GM23338 (cell line): ENCODE measurements at places on chromosomes 7 and 10. TPM values are rescaled to one million over a fixed set of nuclear protein-coding genes. Genes with fewer than 3 reads are reported as not detected.

DNA sequence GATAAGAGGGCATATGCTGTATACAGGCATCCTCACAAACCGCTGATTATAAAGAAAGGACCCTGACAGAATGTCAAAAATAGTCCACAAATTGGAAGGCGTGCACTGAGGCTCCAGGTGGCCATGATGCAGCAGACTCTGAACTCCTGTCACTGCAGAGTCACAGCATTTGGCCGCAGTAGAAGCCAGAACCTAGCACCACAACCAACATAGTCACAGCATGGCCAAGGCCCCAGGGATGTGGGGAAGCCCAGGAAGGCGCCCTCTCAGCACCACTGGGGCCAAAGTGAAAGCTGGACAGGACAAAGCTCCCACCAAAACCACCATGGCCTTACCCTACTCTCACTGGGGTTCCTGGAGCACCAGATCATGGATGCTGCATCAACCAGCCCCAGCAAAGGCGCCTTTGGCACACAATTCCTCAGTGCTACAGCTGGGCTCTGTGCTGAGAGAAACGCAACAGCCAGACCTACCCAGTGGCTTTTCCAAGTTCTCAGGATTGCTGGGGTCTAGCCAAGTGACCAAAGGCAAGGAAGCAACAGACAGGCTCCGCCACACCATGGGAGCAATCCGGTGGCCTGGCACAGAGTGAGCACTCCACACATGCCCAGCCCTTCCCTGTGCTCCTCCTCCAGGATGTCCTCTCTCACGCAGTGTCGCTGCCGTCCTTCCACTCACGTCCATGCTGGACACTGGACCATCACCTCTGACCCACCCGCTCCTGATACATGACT, 60.2 kb downstream of the STK17A start:
- DNase-seq: no peak
- H3K27me3 ChIP-seq: no peaks in the 10 kb centered on the region
- no peak overlapping the region for H3K4me3 ChIP-seq
- H3K36me3 ChIP-seq: peaks cover 14% of the 10 kb centered on the region

- no peaks in the 10 kb centered on the region for H3K27me3 ChIP-seq
- H3K36me3 ChIP-seq: peaks cover 35% of the 10 kb centered on the region
- no peak overlapping the region for H3K4me3 ChIP-seq
- H3K27ac ChIP-seq: no peak overlapping the region
- DNase-seq: no peak
- H3K4me1 ChIP-seq: no peaks in the 10 kb centered on the region
Observed at GRCh38 chr7:155309021-155309338, 11.3 kb downstream of the INSIG1 start.

GRCh38 chr10:98855403-98856189, 380.1 kb downstream of the HPSE2 start:
- H3K36me3 ChIP-seq: no peaks in the 10 kb centered on the region
- H3K4me3 ChIP-seq: no peak overlapping the region
- H3K27ac ChIP-seq: no peak overlapping the region
- no peaks in the 10 kb centered on the region for H3K27me3 ChIP-seq

DNA sequence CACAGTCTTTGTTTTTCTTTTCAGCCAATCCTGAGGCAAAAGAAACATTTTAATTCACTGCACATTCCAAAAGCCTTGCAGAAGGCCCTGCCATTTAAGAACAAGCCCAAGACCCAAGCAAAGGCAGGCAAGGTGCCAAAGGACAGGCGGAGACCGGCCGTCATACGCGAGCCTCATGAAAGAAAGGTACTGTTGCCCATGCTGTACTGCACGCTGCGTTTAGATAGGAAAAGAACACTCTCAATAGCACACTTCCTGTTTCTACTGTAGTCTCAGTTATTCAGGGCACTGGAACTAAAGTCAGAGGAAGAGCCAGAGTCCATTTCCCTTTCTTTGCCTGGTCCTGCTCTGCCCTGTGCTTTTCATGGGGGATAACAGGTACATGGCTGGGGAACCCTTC, 47.6 kb downstream of the BMS1 start:
- H3K4me3 ChIP-seq: no peak overlapping the region
- H3K27me3 ChIP-seq: no peaks in the 10 kb centered on the region
- H3K36me3 ChIP-seq: no peaks in the 10 kb centered on the region
- H3K4me1 ChIP-seq: peaks cover 32% of the 10 kb centered on the region
- no peak overlapping the region for H3K27ac ChIP-seq
- no peak for DNase-seq

- no peaks in the 10 kb centered on the region for H3K27me3 ChIP-seq
- DNase-seq: no peak
- H3K4me1 ChIP-seq: no peaks in the 10 kb centered on the region
- no peak overlapping the region for H3K27ac ChIP-seq
- no peaks in the 10 kb centered on the region for H3K36me3 ChIP-seq
Observed at GRCh38 chr10:86044029-86044428, 322.6 kb downstream of the GRID1 start.

DNA sequence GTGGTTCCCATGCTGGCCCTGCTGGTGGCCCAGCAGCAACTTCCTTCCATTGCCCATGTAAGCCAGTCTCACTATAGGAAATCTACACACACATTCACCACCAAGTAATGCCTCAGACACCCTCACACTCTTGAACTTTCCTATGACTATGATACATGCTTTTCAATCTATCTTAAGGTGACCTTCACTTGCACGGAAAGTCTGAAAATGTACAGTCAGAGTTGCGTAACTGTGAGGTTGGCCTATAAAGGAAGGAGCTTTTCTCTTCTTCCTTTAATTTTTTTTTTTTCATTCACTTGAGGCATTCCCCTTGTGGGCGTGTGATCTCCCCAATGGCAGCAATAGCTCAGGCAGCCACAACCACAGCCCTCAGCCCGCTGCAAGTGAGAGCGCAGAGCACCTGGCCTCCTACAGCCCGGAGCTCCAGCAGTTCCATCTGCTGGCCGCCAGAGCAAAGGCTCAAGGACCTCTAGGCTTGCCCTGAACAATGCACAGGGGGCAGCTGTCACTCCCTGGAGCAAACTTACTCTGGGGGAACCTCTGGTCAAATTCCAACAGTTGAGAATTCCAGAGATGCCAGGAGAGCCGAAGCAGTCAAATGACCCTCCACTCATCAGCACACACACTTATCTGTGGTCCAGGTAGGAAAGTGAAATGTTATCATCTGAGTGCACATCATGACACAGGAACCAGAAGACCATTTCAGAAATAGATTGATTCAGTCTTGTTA, 123.1 kb upstream of the ADO start:
- H3K27me3 ChIP-seq: no peaks in the 10 kb centered on the region
- no peak overlapping the region for H3K27ac ChIP-seq
- no peaks in the 10 kb centered on the region for H3K36me3 ChIP-seq
- peak; percentile 45 for DNase-seq

DNA sequence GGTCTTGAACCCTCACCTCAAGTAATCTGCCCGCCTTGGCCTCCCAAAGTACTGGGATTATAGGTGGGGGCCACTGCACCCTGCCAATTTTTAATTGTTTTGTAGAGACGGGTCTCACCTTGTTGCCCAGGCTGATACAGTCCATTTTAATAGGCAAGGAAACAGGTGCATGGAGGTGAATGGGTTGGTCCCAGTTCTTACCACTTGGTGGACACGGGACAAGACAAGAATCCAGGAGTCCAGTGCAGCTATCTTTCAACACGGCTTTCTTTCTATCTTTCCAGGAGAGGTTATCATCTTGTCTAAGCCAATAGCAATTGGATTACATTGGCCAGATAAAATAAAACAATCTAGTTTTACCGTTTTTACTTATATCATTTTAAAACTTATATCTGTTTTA, 23.8 kb downstream of the TCF7L2 start:
- H3K27ac ChIP-seq: no peak overlapping the region
- peaks cover 52% of the 10 kb centered on the region for H3K4me1 ChIP-seq
- no peak overlapping the region for H3K4me3 ChIP-seq
- DNase-seq: no peak
- peaks cover 27% of the 10 kb centered on the region for H3K36me3 ChIP-seq
- no peaks in the 10 kb centered on the region for H3K27me3 ChIP-seq

GRCh38 chr10:102628451-102628911, 15.8 kb upstream of the TRIM8 start:
- H3K27me3 ChIP-seq: no peaks in the 10 kb centered on the region
- peak overlapping the region; percentile 97 for H3K27ac ChIP-seq
- no peak for DNase-seq
- peaks cover 58% of the 10 kb centered on the region for H3K4me1 ChIP-seq
- no peaks in the 10 kb centered on the region for H3K36me3 ChIP-seq

DNA sequence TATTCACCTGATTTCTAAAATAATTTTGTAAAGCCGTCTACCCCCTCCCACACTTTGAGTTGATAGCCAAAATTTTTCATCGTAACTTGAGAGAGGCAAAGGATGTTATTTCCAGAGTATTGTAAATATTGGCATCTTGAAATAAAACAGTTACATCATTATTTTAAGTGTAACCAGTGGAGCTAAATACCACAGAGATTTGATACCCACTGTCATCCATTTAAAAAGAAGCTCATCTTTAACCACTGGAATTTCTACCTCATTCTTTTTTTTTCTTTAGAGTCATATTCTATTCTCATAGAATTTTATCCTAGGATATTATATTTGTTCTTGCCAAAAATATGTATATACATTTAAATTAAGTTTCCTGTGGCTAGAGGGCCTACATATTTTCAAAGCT, 48.6 kb downstream of the CAMK1D start:
- no peaks in the 10 kb centered on the region for H3K4me1 ChIP-seq
- DNase-seq: no peak
- H3K27ac ChIP-seq: no peak overlapping the region
- no peaks in the 10 kb centered on the region for H3K36me3 ChIP-seq
- H3K27me3 ChIP-seq: no peaks in the 10 kb centered on the region
- no peak overlapping the region for H3K4me3 ChIP-seq

- H3K27ac ChIP-seq: no peak overlapping the region
- H3K27me3 ChIP-seq: no peaks in the 10 kb centered on the region
- no peaks in the 10 kb centered on the region for H3K36me3 ChIP-seq
Observed at GRCh38 chr10:99560277-99561126, 27.8 kb downstream of the NKX2-3 start.

DNA sequence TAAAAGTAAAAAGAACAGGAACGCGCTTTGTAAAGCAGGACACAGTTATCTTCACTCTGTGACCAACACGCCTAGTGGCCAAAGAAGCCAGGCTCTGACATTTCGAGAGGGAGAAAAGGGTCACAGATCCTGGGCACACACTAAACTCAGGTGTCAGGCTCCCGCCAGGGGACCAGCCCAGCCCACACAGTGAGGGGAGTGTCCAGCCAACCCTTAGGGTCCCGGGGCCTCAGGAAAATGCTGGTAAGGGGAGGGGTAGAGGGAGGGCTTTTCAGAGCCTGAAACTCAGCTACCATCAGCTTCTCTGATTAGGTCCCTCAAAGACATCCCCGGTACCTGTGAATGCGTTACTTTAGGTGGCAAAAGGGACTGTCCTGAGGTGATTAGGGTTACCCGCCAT, 16.6 kb downstream of the ANXA11 start:
- H3K27me3 ChIP-seq: no peaks in the 10 kb centered on the region
- H3K36me3 ChIP-seq: no peaks in the 10 kb centered on the region
- DNase-seq: no peak
- no peaks in the 10 kb centered on the region; the same call in 1 of the 2 replicates for H3K4me1 ChIP-seq
- H3K4me3 ChIP-seq: no peak overlapping the region

GRCh38 chr7:13496976-13497375, 492.5 kb downstream of the ETV1 start:
- no peak overlapping the region for H3K4me3 ChIP-seq
- H3K27ac ChIP-seq: no peak overlapping the region
- no peaks in the 10 kb centered on the region for H3K36me3 ChIP-seq
- H3K4me1 ChIP-seq: no peaks in the 10 kb centered on the region
- no peak for DNase-seq

- H3K27ac ChIP-seq: no peak overlapping the region
- peaks cover 18% of the 10 kb centered on the region for H3K36me3 ChIP-seq
- H3K4me3 ChIP-seq: no peak overlapping the region
- H3K4me1 ChIP-seq: no peaks in the 10 kb centered on the region
- DNase-seq: no peak
Observed at GRCh38 chr10:37236093-37236492, 110.7 kb downstream of the ANKRD30A start.

- no peak overlapping the region for H3K4me3 ChIP-seq
- peaks cover 8% of the 10 kb centered on the region for H3K27me3 ChIP-seq
- DNase-seq: no peak
- H3K4me1 ChIP-seq: peaks cover 13% of the 10 kb centered on the region
- H3K36me3 ChIP-seq: no peaks in the 10 kb centered on the region
- no peak overlapping the region for H3K27ac ChIP-seq
Observed at GRCh38 chr10:71970869-71971268, 6.7 kb downstream of the CHST3 start.

DNA sequence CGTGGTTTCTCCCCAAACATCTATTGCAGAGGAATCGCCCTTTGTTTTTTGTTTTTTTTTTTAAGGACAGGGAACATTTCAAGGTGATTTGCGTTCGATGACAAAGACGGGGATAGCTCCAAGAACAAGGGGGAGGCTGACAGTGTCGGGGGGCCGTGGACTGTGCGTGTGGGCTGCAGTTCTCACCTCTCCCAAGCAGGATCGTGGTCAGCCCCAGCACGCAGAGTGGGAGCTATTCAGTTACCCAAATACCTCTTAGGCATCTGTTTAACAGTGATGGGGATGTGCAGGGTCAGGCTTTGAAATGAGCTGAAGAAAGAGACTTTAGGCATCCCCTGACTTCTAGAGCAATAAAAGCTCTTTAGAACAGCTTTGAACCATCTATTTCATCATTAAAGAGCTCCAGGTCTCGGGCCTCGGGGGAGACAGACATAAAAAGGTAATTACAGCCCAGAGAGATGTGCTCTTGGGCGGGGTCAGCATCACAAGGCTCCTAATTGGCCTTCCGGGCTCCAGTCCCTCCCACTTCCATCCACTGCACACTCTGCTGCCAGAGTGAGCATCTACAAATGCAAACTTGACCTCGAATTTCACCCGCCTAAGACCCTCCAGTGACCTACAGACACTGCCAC, 97.3 kb downstream of the MYL10 start:
- no peaks in the 10 kb centered on the region for H3K27me3 ChIP-seq
- no peak overlapping the region for H3K27ac ChIP-seq
- no peak overlapping the region for H3K4me3 ChIP-seq
- H3K36me3 ChIP-seq: no peaks in the 10 kb centered on the region
- no peaks in the 10 kb centered on the region for H3K4me1 ChIP-seq
- DNase-seq: no peak

DNA sequence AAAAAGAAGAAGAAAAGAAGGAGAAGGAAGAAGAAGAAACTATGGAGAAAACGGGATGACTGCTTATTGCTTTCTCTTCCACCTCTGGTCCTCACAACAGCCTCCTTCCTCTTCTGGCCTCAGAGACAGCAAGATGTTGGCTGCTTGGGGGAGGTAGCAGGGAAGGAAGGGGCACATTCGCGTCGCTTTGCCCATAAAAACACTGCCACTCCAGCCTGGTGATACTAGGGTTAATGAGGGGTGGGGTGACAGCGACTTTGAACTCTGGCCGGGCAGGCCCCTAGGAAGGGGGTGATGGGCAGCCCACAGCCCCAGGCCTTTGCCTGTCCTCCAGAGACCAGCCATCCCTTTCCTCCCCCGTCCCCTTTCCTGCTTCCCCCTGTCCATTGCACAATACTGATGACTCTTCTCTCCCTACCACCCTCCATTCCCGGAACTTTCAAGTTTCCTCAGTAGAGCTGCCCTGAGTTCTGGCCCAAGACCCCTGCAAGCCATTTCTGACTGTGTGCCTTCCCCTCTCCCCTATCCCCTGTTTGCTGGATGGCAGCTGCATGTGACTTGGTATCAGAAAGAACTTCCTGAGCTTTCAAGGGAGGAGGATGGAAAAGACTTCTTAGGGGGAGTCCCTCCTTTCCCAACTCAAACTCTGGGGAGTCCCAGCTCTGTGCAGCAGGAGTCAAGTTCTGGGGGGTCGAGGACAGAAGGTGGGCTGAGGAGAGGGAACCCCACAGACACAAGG, 2.2 kb upstream of the CUEDC2 start:
- peaks cover 56% of the 10 kb centered on the region for H3K27me3 ChIP-seq
- H3K36me3 ChIP-seq: no peaks in the 10 kb centered on the region
- no peak overlapping the region for H3K27ac ChIP-seq
- no peak for DNase-seq

Gene PRSS37
- not detected in 2 replicates for total RNA-seq

Gene PLXNA4
- 0.54 and 0.80 TPM in 2 replicates for total RNA-seq

Gene SPDYE16
- not detected in 2 replicates for total RNA-seq

Gene EBF3
- 0.23 and 0.49 TPM in 2 replicates for total RNA-seq
